Stimulated activated CD4-positive, alpha-beta T cell treated with anti-CD3 and anti-CD28 coated beads, Interleukin-4, amount 100 ng/mL, for 24 hours (primary cell): ENCODE measurements at places on chromosomes 12 and 14.
A peak's percentile ranks its signal among the peaks of the same experiment; 100 is the strongest.

DNA sequence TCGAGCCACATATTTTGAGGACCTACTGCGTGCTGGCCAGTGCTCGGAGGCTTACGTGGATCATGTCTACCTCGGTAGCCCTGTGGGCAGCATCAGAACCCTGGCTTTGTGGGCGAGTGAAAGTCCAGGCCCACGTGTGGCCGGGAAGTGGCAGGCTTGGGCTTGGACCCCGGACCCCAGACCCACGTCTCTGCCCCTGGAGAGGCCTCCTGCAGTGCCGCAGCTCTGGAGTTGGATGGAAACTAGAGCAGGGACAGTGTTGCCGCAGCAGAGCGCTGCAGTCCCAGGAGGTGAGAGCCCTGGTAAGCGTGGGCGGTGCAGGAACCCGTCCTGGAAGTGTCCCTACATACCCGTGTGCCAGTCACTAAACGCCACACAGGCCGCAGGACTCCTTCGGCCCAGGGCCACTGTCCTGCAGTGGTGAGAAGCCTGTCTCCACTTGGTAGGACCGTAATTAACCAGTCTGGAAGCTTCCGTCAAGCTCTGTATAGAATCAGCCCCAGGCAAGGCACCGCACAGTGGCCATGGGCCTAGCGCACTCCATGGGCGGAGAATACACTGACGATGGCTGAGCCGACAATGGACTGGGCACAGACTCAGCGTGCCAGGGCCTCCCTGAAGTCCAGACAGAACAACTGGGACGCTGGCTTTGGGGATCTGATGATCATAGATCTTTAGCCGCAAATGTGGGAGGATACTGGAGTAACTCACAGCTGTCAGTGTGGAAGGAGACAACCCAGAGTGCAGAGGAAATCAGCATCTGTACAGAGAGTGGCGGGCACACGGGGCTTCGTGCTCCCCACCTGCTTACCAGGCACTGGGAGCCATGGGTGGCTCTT is 219.5 kb downstream of the KIF26A start:
- DNase-seq: no peak

DNA sequence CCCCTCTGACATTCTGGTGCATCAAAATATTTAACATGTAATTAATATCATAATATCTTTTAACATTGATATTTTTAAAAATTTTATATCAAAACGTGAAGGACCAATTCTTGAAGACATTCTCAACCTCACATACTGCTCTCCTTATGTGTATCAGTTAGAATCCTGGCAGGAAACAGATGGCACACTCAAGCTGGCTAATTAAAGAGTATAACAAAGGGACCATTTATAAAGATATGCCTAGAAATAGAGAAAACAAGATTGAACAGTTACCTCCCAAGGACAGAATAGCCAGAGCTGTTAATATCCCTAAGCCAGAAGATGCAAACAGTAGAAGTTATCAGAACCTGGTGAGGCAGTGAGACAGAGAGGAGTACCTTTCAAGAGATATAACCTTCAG is 368.7 kb downstream of the NELL2 start:
- DNase-seq: no peak

GRCh38 chr12:11877869-11878780 is 192.6 kb upstream of the BCL2L14 start:
- DNase-seq: no peak

DNA sequence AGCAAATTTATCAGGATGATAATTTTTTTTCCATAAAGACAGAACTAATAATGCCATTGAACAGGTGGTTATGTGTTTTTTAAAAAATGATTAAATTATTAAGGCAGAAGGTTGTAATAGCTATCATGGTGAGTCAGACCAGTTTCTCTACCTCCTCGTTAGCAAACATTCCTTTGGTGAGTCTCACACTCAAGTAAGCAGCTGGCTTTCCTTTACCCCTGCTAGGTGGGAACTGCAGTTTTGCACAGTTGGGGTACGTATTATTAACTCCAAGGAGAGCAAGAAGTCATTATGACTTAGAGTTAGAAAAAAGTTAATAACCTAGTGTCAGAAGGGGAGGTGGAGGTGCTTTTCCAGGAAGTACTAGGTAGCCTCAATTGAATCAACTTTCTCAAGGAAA is 165.3 kb downstream of the SNAPC1 start:
- DNase-seq: no peak

DNA sequence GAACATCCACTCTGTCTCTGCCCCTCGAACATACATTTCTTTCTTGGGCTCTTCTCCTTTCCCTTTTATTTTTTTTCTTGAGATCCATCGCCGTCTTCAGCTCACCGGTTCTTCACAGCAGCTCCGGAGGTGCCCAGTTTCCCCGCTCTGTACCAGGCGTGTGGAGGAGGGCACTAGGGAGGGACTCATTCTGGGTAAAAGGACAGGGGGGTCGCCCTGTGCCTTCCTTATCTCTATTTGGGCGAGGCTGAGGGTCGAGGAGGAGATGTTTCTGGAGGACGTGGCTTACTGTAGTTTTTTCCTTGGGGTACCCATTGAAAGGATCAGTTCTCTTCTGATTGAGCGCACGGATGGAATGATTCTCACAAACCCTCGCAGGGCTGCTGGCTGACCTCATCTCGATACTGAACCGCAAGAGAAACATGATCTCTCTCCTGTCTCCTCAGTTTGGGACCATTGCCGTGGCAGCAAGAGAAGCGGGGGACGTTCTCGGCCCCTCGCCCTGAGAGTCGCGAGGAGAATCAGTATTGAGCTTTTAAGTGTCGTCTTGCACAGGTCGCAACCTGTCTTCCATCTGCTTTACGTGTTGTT is 386 bp downstream of the LIN52 start:
- DNase-seq: no peak

- DNase-seq: no peak
Observed at GRCh38 chr14:104546591-104547309, 32.8 kb upstream of the C14orf180 start.

DNA sequence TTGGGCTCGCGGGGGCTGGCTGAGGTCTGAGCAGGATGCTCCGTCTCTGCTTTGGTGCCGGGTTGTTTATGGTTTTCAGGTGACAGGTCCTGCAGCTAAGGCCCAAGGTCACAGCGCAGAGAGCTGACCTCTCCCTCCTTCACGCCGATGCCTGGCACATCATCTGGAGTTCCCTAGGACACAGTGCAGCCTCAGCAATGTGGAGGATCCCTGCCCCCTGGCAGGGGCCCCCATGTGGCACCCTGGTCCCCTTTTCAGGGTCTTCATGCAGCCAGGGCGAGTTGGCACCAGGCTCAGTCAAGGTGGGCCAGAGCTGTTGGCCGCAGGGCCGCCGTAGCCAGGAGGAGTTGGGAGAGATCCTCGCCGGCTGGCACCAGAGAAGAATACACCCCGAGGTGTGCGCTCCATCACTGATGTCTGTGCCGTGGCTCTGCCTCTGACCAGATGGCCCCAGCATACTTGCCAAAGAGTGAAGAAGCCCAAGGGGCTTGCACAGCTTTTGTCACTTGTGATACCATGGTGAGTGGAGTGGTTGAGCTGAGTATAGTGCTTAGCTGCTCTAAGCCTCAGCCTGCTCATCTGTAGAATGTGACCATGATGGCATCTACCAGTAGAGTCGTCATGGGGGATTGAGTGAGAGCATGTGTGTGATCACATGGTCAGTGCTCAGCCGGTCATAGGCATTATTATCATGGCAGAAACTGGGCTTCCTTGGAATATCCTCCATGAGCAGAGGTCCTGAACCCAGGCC is 11.0 kb downstream of the TPCN1 start:
- no peak for DNase-seq

GRCh38 chr14:54487771-54488170 is 1.0 kb downstream of the GMFB start:
- DNase-seq: no peak

- no peak for DNase-seq
Observed at GRCh38 chr12:15693228-15693911, 95.8 kb downstream of the EPS8 start.

DNA sequence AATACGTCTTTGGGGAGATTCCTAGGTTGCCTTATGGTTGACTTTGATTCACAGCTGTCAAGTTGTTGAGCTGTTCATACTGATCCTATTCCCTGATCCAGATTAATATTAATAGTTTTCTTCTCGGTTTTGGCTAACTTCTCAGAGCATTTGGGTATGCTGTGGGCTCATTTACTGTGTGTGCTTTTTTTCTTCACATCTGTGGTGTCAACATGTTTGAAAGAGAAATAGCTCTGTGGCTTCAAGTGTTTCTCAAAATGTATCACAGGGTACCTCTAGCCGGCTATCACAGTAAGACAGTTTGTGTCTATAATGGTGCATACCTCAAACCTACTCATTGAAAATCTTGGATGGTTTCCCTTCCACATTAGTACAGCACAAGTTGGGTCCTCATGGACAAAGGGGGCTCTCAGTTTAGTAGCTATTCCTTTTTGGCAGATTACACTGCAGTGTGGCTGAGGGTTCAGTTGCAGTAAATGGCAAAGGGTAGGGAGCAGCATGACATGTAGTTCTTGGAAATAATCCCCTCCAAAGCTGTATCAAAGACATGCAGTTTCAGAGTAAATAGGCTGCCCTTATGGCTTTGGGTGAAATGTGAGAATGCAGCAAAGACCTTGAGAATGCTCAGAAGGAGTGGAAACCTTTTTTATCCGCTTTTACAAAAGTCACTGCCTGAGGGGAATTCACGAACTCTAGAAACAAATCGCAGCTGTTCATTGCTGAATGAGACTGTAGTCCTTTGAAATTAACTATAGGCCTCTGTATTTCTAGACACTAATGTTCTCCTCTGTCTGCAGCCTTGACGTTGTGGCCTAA is 102.4 kb upstream of the ATF1 start:
- no peak for DNase-seq

GRCh38 chr12:51269174-51270066 is 795 bp downstream of the SMAGP start:
- DNase-seq: peak; percentile 59

GRCh38 chr14:54556535-54556934 is 10.4 kb upstream of the SAMD4A start:
- DNase-seq: no peak

DNA sequence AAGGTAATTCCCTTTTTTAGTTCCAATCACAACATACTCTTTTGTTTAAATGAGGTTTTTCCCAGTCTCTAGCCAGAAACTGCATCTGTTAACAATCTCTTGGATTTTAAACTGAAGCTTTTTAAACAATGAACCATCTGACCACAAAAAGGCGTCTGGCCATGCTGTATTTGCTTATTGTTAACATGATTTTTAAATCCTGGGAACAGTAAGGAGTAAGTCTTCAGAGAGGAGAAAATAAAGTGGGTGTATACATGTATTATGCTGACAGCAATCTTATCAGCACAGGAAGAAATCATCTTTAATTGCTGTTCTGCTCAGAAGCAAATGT is 106.2 kb downstream of the DAAM1 start:
- no peak for DNase-seq

DNA sequence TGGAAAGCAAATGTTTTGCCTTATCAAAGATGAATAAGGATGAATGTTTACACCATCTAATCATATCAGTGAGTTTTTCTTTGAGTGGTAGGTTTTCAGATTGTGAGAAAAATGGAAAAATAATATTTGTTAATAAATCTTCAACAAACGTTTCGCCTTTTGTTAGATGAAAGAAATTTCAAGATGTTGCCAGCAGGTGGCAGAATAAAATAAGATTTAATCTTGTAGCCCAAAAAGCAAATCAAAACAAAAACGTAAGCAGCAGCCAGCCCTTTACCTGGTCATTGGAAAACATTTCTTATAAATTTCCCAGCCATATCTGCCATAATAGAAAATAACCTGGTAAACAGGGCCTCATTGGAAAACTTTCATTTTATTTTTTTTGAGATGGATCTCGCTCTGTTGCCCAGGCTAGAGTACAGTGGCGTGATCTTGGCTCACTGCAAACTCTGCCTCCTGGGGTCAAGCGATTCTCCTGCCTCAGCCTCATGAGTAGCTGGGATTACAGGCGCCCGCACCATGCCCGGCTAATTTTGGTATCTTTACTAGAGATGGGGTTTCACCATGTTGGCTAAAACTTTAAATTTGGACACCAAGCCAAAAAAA is 15.4 kb upstream of the TMEM120B start:
- DNase-seq: peak; percentile 53

DNA sequence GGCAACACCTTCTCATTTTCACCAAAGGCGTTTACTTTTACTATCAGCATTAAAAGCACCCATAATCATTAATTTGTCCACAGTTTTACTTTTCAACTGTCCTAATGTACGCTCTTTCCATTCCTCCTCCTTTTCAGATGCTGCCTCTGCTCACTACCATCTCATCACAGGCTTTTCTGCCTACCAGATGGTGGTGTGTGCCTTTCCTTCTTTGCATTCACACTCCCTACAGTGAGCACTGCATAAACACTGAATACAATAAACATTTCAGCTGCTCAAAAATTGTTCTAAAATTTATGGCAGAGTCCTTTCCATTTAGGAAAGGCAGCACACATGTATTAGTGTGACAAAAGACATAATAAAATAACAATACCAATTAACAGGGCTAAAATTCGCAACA is 435.7 kb downstream of the GXYLT1 start:
- DNase-seq: no peak

DNA sequence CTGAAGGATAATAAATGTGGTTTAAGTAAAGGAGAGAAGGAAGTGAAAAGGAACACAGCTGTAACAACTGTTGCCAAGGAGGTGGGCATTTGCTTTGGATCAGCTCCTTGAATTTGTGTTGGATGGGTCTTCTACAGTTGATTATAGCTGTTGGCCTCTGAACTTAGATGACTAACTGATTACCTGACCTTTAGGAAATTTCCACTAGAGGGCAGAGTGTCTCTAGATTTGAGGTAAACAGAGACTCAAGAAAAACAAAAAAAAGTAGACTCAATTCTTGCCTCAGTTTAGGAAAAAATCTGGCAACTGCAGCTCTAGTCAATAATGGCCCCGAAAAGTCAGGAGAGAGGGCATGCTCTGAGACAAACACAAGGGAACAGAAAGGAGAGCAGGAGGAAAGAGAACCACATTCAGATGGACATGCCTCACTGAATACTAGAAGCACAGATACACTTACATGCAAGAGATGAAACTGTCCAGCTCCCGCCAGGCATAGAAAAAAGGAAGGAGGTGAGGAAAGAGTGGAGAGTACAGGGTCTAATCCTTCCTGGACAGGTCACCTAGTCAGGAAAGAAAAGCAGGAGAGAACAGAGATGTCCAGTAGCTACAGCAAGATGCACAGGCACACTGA is 20.6 kb downstream of the COX14 start:
- no peak for DNase-seq

- DNase-seq: no peak
Observed at GRCh38 chr14:28690029-28690692, 76.4 kb upstream of the FOXG1 start.

DNA sequence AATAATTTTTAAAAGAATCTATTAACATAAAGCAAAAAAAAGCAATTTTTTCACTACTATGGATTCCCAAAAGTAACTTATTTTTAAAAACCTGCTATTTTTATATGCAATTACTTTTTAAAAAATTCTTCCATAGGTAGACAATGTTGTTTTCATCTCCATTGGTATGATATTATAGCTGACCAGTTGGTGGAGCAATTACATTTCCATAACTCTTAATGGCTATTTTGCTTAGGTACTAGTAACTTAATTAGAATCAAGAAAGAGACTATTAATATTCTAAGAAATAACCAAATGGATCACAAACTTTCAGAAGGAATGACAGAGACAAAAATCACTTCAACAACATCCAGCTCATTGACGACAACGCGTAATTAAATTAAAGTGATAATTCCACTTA is 64.7 kb upstream of the PTCSC3 start:
- no peak for DNase-seq
